ENCODE measurements at places on chromosomes 7 and 10.

GRCh38 chr7:132226046-132226956, 350.0 kb downstream of the PLXNA4 start:
- DNase-seq, result no peak

DNA sequence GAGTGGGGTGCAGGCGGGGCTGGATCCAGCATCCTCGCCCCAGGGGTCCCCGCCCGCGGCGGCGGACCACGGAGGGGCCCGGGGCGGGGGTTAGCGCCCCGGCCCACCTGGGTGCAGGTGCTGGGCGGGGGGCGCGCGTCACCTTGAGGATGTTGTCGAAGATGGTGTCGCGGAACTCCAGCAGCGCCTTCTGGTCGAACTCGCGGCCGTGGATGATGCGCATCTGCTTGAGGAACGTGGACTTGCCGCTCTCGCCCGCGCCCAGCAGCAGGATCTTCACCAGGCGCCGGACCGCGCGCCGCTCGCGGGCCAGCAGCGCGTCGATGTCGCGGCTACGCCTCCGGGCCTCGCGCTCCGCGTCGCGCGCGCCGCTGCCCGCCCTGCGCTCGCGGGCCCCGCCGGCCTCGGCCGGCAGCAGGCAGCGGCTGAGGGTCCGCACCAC, 376 bp downstream of the GNA12 start:
- no peak for DNase-seq

GRCh38 chr10:69716711-69717560, 84.8 kb upstream of the COL13A1 start:
- DNase-seq, result no peak

- DNase-seq, result peak; percentile 11
Observed at GRCh38 chr7:8389593-8390261, 43.7 kb upstream of the NXPH1 start.

DNA sequence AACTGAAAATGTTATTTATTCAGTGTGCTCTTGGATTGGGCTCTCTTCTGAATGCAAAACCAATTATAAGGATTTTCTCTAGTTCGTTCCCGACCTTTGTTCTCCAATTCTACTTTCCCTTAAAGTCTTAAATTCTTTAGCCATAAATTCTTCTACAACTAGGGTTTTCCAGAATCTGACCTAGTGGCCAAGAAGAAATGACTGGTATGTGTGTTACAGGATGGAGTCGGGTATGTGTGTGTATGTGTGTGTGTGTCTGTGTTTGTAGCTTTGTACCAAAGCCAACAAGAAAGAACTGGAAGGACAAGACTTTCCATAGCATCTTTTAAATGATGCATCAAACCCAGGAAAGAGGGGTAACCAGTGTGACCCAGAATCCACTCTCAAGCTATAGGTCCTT, 25.8 kb upstream of the LEP start:
- no peak for DNase-seq

- no peak for DNase-seq
Observed at GRCh38 chr7:157865351-157866165, 528.8 kb downstream of the DNAJB6 start.

- no peak for DNase-seq
Observed at GRCh38 chr7:66877577-66878300, 43.3 kb upstream of the TMEM248 start.

DNA sequence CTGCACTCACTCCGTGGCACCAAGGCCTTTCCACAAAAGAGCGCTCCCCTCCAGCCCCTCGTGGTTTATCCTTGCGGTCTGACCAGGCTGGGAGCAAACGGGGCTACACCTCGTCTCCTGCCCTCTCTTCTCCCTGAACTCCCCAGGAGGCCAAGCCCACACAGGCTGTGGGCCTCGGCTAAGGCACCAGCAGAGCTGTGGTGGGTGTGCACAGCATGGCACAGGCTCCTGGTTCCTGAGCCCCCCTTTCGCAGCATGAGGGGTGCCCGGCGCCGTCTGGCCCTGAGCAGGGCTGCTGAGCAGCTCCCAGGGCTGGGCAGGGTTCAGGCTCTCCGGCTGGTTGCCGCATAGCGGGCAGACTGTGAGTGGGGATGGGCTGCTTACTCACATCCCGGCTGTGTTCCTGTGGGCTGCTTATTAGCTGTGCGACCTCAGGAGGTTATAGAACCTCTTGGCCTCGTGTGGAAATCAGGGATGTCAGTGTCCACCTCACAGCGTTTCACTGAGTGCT, 90.4 kb downstream of the ZMIZ1 start:
- no peak for DNase-seq

DNA sequence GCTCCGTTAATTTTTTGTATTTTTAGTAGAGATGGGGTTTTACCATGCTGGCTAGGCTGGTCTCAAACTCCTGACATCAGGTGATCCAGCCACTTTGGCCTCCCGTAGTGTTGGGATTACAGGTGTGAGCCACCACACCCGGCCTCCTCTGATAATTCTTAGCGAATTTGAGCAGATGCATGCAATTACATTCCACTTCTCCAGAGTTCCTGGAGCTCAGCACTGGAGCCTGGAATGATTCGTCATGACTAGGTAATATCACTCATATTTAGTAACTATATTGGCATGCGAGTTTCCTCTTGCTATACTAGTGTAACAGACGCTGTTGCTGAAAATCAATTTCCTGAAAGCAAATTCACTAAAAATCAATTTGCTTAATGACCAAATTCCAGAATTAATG, 86.8 kb downstream of the MKX start:
- DNase-seq, result no peak

GRCh38 chr7:1175967-1176851, 16.2 kb upstream of the ZFAND2A start:
- peak; percentile 49 for DNase-seq

GRCh38 chr10:28331841-28332240, 29.0 kb upstream of the MPP7 start:
- no peak for DNase-seq

- no peak for DNase-seq
Observed at GRCh38 chr7:786472-787255, 45.6 kb upstream of the SUN1 start.

- no peak for DNase-seq
Observed at GRCh38 chr10:31322647-31323046, 3.6 kb downstream of the ZEB1 start.

- no peak for DNase-seq
Observed at GRCh38 chr10:33087922-33088321, 129.9 kb upstream of the ITGB1 start.

DNA sequence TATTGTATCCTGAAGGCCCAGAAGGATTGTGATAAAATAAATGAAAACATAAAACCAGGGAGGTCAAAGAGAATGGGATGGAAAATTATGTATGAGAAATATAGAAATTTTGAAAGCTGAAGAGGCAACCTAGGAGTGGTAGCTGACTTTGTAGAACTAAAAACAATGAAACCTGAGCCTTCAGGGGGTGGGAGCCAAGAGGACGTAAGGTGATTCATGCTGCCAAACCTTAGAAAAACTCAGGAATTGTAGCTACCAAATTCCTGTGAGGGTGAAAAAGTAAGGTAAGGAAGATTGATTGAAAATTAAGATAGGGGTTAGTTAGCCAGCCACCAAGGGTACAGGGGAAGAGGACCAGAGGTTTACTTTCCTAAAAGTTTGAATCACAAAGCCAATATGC, 213.2 kb downstream of the KCND2 start:
- DNase-seq, result no peak

DNA sequence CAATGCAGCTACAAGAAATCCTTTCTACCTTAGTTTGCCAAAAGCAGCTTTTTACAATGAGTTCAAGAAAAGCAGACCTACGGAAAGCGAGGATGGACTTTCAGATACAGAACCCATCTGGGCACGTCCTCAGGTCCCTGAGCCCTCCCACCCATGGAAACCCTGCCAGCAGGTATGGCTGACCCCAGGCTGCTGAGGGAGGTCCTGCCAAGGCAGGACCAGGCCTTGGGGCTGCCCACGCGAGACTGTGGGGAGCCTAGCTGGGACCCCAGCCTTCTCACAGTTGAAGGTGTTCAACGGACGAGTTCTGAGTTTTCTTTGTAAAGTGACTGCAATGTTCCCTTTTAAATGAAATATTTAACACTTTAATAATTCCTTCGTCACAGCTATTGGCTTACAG, 245.0 kb downstream of the MGMT start:
- DNase-seq, result no peak

DNA sequence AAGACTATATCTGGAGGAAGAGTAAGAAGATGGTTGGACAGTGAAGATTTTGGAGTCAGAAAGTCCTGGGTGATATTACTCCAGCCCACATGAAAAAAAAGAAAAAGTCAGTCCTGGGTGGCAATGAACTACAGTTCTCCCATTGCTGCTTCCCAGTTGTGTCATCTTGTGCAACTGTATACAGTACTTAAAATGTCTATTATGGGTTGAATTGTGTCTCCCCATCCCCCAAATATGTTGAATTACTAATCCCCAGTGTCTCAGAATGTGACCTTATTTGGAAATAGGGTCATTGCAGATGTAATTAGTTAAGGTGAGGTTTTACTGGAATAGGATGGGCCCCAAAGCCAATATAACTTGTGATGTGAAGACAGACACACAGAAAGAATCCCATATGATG, 15.6 kb downstream of the SEC23IP start:
- no peak for DNase-seq

DNA sequence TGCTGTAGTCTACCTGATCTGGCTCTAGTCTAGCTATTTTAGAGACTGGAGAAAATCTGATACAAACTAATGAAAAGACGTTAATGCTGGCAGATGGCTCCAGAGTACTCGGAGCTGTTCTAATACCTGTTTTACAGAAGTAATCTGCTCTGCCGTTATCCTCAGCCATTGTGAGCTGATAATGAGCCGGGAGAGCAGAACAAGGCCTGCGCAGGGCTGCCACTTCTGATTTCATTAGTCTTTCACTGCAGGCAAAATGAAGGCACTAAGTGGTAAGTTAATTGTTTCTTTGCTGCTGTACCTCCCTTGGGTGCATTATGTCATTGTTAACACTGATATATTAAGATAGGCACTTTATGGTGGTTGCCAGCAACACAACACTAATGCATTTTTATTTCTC, 456.4 kb upstream of the PFKP start:
- no peak for DNase-seq

GRCh38 chr7:28052933-28053332, 127.7 kb downstream of the JAZF1 start:
- no peak for DNase-seq

DNA sequence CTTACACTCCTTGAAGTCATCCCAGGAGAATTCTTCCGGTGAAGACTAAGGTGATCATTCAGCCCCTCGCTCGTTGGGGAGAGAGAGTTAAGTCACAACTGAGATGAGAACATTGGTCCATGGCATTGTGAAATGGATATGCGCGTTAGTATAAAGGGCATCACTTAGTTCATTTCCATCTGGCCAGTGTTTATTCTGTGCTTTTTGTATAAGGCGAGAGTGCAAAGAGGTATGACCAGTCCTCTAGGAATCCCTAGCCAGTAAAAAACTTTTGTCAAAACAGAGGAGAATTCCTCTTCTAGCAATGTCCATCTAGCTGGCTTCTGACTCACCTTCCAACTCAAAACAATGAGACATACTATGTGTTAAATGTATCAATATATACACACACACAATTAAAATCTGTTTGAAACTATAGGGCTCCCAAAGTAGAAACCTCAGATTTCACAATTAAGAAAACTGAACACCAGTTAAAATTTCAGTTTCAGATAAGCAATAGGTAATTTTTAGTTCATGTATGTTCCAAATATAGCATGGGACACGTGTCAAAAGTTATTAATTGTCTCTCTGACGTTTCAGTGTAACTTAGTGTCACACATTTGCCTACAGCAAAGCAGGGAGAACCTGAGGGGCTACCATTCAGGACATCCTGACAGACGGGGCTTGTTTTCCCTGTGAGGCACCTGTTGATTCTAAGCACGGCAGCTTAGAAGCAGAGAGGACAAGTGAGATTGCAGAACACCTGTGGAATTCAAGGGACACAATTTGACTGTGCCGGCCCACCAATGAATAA, 158.9 kb downstream of the KLF6 start:
- DNase-seq, result no peak

DNA sequence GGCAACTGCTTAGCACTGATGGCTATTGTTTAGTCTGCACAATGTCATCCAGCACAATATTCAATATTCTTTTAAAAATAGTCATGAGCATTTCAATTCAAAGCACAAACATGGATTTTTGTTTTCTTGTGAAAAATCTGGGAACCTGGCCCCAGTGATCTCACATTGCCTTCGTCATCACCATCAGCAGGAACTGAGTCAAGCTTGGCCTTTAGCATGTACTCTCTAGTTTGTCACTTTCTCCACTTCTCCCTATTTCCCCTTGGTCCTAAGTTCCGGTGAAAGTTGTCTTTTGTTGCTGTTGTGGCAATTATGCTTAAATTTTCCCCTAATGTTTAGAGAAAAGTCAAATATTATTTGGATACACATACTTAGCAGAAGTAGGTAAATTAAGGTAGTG, 252.9 kb upstream of the SORCS1 start:
- no peak for DNase-seq

GRCh38 chr10:13950543-13950939, 363.8 kb downstream of the PRPF18 start:
- no peak for DNase-seq

GRCh38 chr7:75937958-75938786, 23.2 kb downstream of the POR start:
- no peak for DNase-seq

DNA sequence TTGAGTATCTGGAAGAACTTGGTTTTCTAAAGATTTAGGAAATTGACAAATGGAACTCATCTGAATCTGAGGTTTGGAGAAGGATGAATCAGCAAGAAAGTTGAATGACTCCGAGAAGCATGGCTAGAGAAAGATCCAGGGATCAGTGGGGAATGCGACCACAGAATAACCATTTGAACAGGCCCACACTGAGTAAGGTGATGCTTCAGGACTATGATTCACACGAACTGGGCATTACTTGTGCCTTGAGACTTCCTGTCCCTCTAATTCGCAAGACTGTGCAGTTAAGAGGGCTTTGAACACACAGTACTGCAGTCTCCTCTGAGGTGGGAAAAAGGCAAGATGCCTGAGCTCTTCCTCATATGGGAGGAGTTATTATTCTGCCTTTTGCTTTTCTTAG, 395.5 kb upstream of the POM121L12 start:
- DNase-seq, result no peak

GRCh38 chr7:139748373-139748765, 29.4 kb downstream of the HIPK2 start:
- no peak for DNase-seq

DNA sequence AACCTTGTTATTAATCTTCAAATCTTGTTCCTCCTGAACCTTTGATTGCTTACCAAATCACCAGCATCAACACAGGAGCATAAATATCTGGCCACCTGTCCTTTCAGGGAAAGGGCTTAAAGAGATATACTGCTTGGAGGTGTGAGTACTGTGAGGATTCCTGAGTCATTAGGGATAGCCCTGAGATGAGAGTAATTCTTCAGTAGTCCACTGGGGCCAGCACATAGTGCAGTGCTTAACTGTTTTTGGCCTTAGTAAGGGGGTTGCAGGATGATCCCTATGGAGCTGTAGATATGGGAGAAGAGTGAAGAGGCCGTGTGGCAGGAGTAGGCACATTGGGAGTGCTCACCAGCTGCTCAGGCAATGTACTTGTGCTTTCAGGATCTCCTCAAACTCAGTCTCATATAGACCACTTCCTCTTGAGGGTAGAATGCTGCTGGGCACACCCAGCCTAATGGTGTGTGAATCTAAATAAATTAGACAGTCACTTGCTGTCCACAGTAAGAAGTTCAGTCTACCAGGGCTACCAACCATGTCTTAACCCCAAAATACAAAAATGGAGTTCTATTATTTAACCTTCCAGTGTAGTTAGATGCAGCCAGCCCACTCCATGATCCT, 26.5 kb upstream of the GPR141 start:
- DNase-seq, result no peak

Measured in right renal pelvis (tissue), 4 donors.